Stimulated activated naive CD4-positive, alpha-beta T cell treated with Interleukin-2 at 50 U/mL for 16 hours (primary cell): ENCODE measurements at places on chromosomes 3 and 15.

GRCh38 chr3:59810606-59811005, 760.8 kb upstream of the CFAP20DC start:
- no peak for DNase-seq

- no peak for DNase-seq
These were observed at the start of gene PLOD2 for GRCh38 chr3:146160964-146161662. Gene PLOD2, minus strand, starts transcription at chr3:146161184. Its CDS starts 195 bp downstream, at chr3:146160989.

DNA sequence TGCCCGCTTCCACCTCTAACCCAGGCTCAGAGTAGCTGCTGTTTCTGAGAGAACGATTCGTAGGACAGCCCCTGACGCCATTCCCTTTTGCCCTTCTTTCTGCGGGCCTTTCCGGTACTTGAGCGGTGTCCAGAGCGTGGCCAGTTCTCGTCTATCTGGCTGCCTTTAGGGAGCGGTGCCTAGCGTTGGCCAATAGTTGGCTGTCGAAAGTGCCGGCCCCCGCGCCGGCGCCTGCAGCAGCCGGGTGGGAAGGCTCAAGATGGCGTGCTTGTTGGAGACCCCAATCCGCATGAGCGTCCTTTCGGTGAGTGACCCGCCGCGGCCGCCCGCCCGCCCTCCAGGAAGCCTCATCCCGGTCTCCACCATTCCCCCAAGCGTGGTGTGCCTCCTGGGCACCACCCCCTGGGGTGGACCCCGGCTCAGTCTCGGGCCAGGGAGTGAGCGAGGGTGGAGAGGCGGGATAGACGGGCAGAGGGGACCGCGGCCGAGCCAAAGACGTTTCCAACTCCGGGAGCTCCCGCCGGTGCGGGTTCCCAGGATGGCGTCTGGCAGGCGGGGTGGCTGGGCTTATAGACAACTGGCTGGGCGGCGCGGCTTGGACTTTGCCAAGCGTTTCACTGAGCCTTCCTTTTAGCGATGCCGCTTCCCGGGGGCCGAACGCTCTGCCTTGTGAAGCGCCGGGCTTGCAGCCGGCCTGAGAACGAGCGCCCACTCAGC, at the start of gene ARMC8:
TSS of gene ARMC8 (plus strand) at position 6 of the 717 bp plus-strand sequence. CDS start at position 260, 254 bp downstream.
- no peak for DNase-seq

GRCh38 chr15:25705433-25706115, 157.6 kb downstream of the ATP10A start:
- DNase-seq = no peak

GRCh38 chr15:40590667-40591050, 3.4 kb upstream of the KNL1 start:
- DNase-seq = no peak

GRCh38 chr3:126360714-126361060, 3.5 kb upstream of the KLF15 start:
- no peak for DNase-seq

DNA sequence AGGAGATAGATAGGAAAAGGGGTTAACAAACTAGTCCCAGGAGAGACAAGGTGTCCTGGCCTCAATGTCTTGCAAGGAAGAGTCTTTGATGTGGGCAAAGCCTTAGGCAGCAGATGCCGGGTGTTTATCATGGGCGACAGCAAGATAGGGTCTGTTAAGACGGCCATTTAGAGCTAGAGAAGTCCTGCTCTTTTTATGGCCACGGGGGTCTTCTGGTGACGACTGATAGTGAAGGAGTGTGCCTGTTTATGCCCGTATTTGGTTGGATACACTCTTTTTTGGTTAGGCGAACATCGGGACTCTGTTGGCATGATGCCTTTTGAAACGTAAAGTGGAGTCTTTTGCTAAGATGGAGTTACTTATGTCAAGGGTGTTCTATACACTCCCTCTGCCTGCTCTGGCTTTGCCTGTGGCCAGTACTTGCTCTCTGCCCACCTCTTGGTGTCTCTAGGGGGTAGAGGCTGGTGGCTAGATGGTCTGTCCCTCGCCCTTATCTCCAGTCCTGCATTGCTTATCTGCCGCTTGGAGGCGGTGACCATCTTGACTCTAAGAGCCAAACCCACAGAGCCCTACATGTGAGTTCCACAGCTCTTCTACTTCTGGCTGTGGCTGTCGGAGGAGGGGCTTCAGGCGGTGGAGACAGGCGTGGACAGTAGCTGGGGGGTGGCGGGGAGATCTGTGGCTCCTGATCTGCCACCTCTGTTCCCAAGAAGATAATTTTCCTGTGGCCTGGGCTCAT, 55.8 kb upstream of the ZBTB38 start:
- DNase-seq = no peak

- no peak for DNase-seq
These were observed 34.7 kb downstream of the FOXL2 start for GRCh38 chr3:138912237-138912636.

GRCh38 chr3:46221391-46221790, 13.3 kb upstream of the CCR1 start:
- DNase-seq = no peak

DNA sequence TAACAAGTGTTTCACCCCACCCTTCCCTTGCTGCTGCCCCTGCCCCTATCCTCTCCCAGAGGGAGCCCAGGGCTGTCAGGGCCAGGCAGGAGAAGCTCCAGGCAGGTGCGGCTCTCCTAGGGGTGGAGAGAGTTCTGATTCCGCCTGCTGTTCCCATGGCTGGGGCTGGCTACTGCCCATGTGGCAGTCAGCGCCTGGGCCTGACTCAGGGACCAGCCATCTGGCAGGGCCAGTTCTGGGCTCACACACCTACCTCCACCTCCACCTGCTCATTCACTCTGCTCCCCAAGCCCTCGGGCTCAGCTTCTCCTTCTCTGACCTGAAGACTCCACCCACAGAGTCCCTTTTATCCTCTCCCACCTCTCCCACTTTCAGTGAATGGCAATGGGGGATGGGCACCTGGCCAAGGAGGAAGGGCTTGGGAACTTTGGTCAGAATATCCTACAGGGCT, 23.4 kb downstream of the AMOTL2 start:
- DNase-seq = no peak

DNA sequence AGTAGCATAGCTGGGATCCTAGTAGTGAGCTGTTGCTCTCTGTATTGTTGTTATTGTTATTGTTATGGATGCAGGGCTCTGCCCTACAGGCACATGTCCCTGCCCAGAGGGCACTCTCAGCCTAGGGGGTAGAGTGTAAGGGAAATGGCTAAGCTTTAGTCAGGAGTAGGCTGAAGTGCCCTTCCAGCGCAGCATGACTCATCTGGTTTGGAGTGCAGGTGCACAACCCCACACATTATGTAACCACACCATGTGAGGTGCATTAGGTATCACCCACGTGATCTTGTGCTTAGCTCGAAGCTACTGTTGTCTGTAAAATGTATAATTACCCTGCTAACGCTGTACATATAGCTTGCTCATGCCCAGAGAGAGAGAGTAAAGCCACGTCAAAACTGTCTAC, 48.3 kb upstream of the TIPARP start:
- DNase-seq = no peak

- DNase-seq = no peak
These were observed 50.6 kb upstream of the SPPL2A start for GRCh38 chr15:50815958-50816590.

GRCh38 chr3:185215873-185216606, 37.8 kb downstream of the EHHADH start:
- DNase-seq = no peak
